Omental fat pad (tissue), 4 donors: ENCODE measurements at places on chromosomes 2 and 18. TPM values are rescaled to one million over a fixed set of nuclear protein-coding genes. Genes with fewer than 3 reads are reported as not detected.

The CCDC121 gene
- total RNA-seq: 1.2 TPM

DNA sequence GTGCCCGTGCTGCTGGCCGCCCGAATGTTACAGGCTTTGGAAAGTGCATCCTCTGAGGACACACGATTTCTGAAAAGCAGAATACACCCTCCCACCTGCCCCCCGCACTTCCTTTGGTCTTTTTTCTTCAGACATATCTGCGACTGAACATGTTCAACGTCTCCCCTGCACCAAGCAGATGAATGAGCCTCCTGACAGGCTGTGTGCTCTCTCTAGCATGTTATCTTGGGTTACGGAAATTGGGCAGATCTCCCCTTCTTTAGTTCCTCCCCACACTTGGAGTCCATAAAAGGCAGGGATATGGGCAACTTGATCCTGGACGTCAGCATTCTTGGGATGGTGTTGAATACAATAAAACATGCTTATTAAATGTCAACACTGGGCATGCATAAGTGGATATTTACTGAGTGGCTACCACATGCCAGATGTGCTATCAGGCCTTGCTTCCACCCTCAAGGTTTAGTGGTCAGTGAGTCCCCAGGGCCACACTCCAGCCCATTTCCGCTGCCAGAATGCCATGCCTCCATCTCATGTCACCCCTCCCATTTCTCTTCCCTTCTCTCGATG, 130.4 kb downstream of the TRIM43 start:
- DNase-seq: no peak

The CFC1 gene
- total RNA-seq: 1.8 TPM

GRCh38 chr2:128577141-128577930, 258.7 kb upstream of the HS6ST1 start:
- no peak for DNase-seq

DNA sequence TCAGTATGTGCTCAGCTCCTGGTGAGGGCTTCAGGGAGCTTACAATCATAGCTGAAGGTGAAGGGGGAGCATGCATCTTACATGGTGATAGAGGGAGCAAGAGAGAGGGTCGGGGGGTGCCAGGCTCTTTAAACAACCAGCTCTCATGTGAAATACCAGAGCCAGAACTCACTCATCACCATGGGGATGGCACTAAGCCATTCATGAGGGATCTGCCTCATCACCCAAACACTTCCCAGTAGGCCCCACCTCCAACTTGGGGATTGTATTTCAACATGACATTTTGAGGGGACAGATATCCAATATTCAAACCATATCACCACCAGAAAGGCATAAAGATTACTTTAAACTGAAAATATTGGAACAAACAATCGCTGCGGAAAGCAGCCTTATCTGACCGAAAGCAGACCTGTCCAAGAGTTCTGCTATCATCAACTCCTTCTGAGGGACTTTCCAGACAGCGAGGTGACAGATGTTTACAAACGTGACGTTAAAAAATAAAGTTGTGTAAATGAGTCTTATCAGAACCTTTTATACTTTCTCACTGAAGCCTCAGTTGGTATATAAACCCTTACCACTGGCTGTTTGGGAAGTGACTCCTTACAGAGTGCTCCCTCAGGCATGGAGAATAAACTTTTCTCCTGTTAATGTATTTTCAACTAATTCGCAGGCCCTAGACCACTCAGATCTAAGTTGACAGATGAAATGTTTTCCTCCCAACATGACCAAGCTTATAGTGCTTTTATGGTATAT, 35.5 kb upstream of the PTH2R start:
- DNase-seq: no peak

The MSTN gene
- 0.63 TPM for total RNA-seq

GRCh38 chr2:11097854-11098387, 57.3 kb upstream of the SLC66A3 start:
- no peak for DNase-seq

GRCh38 chr18:31424383-31424988, 23.1 kb upstream of the DSG3 start:
- no peak for DNase-seq

The CNTNAP5 gene
- not detected for total RNA-seq

DNA sequence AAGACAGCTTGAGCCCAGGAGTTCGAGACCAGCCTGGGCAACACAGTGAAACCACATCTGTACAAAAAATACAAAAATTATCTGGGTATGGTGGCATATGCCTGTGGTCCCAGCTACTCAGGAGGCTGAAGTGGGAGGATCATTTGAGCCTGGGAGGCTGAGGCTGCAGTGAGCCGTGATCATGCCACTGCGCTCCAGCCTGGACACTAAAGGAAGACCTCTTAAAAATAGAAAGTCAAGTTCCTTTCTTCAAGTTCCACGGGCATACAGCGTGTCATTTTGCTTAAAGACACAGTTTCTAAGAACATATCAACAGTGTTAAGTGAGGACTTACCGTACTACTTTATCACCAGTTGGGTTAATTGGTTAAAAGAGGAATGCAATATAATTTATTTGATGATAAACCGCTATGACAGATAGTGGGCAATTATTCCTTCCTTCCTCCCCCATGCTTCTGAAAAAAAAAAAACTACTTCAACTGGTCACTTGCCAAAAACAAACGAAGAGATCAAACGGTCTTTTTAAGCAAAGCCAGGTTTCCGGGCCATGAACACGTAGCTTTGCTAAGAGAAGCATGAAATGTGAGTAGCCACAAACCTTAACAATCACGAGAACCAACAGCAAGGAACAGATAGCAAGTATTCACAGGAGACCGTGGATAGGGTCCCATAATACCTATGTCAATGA, 21.4 kb downstream of the AP1S3 start:
- DNase-seq: no peak

DNA sequence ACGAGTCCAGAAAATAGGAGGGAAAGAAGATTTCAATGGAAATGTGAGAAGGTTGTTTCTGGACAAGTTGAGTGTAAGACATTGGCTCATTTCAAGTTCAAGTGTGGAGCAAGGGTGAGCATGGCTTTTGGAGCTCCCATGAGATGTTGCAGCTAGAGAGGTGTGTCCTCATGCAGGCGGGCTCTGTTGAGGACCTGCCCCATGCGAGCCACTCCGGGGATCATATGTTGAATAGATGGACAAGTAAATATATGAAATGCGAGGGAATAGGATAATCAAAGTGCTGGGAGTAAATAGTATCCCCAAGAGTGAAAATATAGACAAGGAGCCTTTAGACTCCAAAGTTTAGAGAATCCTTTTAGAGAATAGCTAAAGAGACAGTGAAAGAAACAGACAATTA, 200.4 kb upstream of the NRP2 start:
- DNase-seq: no peak

The SCYGR4 gene
- total RNA-seq: not detected

- no peak for DNase-seq
Observed at GRCh38 chr2:41907771-41908207, 140.0 kb upstream of the PKDCC start.

DNA sequence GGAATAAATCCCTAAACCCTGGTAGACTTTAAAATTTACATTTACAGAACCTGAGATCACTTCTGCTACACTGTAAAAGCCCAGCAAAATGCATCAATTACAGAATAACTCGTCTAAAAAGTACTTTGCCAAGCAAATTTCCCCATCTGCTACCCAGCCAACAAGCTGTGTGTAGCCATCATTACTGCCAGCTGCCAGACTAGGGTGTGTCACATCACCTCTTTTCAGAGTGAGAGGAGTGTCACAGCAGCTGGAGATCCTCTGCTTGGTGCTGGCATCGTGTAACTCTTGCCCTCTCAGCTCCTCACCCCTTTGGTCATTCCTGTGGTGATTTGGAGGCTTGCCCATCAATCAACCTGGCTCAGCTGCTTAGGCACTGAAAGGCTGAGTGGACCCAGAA, 340.4 kb upstream of the MMADHC start:
- no peak for DNase-seq

- DNase-seq: no peak
Observed at GRCh38 chr2:238155761-238156694, 2.7 kb upstream of the ERFE start.

- DNase-seq: no peak
Observed at GRCh38 chr18:4107049-4107467, 348.0 kb downstream of the DLGAP1 start.

DNA sequence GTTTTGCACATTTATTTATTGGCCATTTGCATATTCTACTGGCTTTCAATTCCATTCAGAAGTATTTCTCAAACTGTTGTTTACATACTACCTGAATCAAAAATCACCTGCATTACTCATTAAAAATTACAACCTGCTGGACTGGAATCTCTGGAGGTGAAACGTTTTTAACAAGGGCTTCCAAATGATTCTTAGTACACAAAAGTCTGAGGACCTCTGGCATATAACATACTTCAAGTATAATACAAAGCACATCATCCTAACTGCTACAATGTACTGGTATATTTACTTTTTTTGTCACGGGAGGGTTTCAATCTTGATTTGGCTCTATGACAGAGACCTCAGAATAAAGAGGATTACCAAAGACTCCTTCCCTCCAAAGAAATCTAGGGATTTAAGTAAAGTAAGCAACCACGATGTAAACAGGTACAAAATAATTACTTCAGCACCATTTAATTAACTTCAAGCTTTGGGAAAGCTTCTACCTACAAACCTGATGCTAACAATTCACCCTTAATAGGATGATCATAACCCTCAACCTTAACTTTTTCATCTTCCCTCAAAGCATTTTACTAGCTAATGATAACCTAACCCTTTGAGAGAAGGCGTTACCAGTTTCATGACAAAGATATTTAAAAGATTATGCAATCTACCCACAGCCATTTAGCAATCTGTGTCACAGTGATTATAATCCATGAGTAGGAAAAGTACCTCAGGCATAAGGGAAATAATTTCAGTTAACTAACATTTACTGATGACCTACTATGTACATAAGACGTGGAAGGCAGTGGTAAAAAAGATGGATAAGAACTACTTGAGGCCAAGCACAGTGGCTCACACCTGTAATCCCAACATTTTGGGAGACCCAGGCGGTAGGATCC, 24.7 kb downstream of the ATAD2B start:
- DNase-seq: no peak
